ENCODE measurements at places on chromosomes 7 and 10.

- DNase-seq: peak; percentile 91
These were observed 164.6 kb downstream of the PKD1L1 start for GRCh38 chr7:47783456-47784223.

GRCh38 chr10:29160150-29160617 is 128.7 kb upstream of the LYZL1 start:
- DNase-seq: peak; percentile 62

DNA sequence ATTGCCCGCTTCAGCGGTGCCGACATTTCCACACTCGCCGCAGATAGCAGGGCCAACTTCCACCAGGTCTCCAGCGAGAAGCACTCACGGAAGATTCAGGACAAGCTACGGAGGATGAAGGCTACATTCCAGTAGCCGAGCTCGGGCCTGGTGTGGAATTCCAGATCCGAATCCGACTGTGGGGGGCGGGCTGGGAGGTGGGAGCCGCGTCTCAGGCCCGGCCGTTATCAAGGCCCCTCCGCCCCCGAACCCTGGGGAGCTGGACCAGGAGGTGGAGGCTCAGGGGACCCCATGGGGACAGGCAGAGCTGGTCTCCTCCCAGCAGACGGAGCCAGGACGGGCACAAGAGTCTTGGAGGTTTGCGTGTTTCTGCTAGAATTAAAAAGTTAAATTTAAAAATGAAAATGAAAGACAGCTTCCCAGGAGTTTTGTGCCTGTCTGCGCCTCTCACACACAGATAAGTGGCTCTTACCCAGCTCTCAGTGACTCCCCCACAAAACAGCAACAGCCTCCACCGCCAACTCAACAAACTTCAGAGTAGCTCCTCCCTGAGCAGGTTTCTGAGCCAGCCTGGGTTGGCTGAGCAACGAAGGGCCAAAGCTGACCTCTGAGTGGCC is 5.2 kb upstream of the UTF1 start:
- no peak for DNase-seq

DNA sequence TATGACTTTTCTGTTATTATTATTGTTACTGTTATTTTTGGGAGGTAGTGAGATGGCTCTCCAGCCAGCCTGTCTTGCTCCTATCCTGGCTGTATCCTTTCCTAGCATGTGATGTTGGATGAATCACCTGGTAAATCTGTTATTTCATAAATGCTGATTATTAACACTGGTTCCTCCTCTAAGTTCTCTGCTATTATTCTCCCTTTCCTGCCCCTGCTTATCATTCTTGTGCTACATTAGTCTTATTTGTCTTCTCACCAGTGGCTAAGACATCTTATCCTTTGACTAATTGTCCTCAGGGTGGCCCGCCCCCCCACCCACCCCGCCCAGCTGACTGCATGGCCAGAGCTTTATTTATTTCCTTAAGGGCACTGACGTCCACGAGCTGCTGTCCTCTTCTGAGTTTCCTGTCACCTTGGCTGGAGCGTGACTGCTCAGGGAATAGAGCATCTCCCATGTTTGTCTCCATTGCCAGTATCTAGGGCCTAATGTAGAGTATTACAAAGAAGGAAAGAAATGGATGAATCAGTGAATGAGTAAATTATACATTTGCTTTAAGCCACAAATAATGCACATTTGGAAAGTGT is 110.1 kb upstream of the KLF6 start:
- no peak for DNase-seq

GRCh38 chr7:131027287-131027773 is 293.3 kb upstream of the KLF14 start:
- DNase-seq: peak; percentile 85

- DNase-seq: no peak
These were observed 22.7 kb upstream of the PARP12 start for GRCh38 chr7:140085447-140085846.

DNA sequence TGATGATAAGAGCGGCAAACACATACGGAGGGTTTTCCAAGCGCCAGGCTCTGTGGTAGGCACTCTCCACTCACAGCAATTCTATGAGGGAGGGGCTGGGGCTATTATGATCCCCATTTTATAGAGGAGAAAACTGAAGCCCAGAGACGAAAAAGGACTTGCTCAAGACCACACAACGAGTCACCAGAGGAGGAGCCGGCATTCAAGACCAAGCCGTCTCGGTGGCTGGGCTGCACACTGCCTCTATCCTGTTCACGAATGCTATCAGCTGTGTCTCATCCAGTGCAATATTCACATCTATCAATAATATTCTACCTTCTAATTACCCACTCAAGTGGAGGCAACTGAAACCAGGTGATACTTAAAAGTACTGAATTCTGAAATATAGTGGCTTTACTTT is 67.8 kb upstream of the NMT2 start:
- DNase-seq: no peak

DNA sequence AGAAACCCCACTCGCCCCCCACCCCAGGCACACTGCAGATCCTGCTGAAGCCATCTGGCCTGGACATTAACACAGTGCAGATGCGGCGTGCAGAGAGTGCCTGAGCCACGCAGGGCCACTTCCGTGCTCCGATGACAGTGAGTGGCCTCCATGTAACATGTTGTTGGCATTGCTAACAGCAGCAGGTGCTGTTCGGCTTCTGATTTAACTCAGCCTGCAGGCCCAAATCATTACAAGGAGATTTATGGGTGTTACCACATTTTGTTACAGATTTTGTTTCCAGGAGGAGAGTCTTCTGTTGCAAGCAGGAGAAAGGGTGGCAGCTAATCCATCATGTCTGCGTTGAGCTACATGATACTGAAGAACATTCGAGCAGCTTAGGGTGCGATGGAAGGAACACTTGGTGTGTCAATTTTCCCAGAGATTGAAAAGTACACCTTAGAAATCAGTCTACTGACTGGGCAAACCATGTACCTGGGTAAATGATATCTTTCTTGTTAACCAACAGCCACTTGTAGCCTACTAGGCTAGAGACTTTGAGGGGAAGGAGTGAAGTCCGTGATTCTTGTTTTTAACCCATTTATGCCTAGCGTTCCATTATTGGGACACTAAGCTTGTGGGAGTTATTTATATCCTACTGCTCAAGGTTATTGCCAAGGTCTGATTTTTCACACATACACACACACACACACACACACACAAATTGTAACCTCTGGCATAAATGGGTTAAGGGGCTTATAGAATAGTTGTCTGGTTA is 90.0 kb downstream of the JCAD start:
- no peak for DNase-seq

GRCh38 chr10:10662716-10663408 is 354.8 kb upstream of the CELF2 start:
- no peak for DNase-seq

GRCh38 chr7:76423666-76424412 is 911 bp upstream of the ZP3 start:
- DNase-seq: no peak

- DNase-seq: no peak
These were observed 9.4 kb downstream of the ABCC2 start for GRCh38 chr10:99791831-99792230.

DNA sequence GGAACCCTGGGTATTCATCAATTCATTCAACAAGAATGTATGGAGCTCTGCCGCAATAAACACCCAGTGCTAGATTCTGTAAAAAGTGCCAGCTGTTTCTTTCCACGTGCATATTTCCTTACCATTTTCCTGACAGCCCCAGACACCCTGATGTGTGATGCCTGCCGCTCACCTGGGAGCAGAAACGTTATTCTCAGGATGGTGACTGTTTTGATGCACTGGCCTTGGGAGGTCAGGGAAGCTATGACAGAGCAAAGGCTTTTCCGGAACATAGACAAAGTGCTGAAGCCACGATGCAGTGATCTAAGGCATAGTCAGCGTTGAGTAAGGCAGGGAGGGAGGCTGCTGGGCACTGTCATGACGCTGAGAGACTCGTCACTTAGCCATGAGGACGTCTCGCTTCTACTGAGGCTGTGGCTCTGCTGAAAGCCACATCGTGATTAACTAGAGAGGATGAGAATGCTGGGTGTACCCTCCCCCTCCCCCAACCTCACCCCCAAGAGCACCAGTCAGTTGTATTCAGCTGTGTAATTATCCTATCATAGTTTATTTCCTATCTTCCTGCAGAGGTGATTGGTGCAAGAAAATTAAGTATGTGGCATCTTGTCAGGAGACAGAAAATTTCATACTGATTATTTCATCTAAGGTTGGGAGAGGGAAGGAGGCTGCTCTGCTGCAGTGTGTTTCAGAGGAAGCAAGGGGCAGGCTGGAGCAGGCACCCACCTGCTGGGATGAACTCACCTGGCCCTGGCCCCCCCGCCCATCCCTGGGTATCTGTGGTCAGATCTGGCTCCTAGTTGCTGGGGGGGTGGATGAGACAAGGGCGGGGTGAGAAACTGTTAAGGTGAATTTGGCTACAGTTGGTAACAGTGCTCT is 48.8 kb upstream of the SMNDC1 start:
- DNase-seq: peak; percentile 49

GRCh38 chr7:35519971-35520809 is 174.7 kb downstream of the HERPUD2 start:
- DNase-seq: peak; percentile 36

- DNase-seq: no peak
These were observed 821.0 kb upstream of the IGFBP3 start for GRCh38 chr7:46741938-46742540.

DNA sequence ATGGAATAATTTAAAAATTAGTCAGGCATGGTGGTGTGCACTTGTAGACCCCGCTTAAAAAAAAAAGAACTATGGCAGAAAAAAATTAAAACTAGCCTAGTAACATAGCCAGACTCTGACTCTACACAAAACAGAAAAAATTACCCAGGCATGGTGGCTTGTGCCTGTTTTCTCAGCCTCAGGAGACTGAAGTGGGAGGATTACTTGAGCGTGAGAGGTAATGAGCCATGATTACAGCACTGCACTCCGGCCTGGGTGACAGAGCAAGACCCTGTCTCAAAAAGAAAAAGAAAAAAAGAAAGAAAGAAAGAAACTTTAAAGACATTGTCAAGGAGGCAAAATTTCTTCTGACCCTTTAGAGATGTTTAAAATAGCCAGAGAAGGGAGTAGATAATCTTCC is 109.0 kb upstream of the TMEM106B start:
- DNase-seq: no peak

DNA sequence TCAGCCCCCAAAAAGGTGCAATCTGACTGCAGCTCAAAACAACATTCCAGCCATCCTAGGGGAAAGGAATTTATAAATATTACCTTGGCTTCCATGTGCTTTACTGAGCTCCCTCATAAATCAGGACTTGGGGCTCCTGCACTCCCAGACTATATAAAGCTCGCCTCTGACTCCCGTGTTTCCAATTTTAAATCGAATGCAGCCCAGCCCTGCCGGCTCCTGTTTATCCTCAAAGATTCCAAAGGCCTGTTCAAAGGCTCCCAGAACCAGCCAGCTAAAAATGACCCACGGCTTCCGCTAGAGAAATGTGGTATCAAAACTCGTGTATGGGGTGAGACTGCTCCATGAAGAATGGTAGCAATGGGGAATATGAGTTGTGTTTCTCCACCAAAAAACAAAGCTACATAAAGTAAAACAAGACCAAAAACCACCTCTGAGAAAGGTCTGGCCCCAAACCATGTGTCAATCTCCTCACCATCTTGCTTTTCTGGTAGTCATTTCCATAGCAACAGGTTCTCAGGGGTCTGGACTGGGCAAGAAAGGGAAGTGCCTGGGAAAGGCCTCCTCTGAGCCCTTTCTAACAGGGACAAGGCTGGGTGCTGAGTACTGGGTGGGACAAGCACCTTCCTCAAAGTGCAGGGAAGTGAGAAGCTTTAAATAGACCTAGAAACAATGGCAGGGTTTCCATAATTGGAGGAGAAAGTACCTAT is 5.1 kb downstream of the CALML3 start:
- DNase-seq: no peak

DNA sequence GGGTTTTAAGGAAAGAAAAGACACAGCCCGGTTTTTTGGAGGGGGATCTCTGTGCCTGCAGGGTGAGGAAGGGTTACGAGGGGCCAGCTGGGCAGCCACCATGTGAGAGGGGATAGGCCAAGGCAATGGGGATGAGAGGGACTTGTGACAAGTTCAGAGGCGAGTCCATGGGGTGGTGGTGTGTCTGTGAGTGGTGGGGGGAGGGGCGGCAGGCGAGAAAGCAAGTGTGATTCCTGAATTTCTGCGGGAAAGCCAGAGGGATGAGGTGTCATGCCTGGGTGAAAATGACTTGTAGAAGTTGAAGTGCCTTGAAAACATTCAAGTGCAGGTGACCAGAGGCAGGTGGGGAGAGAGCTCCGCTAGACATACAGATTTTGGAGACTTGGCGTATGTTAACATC is 61.0 kb upstream of the RNF32 start:
- DNase-seq: no peak

DNA sequence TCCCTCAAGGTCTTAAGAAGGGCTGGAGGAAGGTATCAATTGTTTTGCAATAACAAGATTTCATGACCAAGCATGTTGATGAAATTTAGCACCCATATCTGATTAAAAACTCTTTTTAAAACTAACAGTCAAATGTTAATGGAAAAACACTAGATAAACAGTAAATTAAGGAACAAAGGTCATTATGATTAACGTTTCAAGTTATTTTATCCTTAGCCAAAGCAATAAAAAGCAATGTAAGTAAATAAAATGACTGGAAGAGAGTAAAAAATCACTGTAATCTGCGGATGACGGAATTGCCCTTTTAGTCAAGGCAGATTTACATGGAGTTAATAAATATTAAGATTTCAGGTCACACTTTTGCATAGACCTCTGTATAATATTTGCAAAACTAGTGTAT is 179.5 kb upstream of the KLF6 start:
- no peak for DNase-seq

DNA sequence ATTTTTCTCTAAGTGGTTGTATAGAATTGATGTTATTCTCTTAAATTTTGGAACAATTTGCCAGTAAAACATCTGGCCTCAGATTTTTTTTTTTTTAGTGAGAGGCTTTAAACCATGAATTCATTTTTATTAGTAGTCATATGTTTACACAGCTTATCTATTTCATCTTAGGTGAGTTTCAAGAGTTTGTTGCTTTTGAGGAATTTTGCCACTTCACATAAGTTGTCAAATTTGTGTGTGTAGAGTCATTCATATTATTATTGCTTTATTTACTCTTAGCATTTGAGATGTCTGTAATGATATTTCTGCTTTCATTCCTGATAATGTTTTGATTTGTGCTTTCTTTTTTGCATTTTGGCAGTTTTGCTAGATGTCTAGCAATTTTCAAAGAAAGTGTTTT is 132.1 kb downstream of the CCSER2 start:
- DNase-seq: no peak

- no peak for DNase-seq
These were observed 348.3 kb downstream of the GPR158 start for GRCh38 chr10:25522946-25523608.

GRCh38 chr7:32802305-32802910 is 89.2 kb downstream of the KBTBD2 start:
- no peak for DNase-seq

Data from HFF-Myc (cell line).